ENCODE measurements at places on chromosomes 2 and 18.
A peak's percentile ranks its signal among the peaks of the same experiment; 100 is the strongest.

GRCh38 chr2:65053199-65053598 is 3.0 kb upstream of the CEP68 start:
- peak; percentile 45 for DNase-seq

GRCh38 chr2:238938401-238939055 is 90.6 kb downstream of the TWIST2 start:
- no peak for DNase-seq

DNA sequence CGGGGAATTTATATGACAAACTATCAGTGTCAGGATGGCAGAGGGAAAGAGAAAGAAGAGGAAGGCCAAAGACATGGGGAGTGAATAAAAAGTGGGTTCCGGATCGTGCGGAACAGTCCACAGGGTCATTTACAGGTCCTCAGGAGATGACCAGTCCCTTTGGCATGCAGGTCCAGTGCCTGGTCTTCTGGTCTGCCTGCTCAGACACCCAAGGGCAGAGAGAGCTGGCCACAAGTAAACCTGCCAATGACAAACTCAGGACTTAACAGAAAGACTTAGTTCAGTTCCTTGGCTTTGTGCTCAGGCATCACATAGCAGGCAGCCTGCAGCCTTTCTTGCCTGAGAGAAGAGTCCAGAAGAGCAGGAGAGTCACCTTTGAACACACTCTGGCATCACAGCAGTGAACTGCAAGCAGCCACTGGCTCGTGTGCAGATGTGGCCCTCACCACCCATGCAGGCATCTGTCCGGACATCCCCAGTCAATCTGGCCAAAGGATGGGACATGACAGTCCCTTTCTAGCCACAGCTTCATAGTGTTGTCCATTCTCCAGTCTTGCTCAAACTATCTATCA is 14.0 kb downstream of the TMEM127 start:
- no peak for DNase-seq

GRCh38 chr2:191929288-191929687 is 82.4 kb upstream of the CAVIN2 start:
- DNase-seq = no peak

- no peak for DNase-seq
Measured at GRCh38 chr2:27296481-27296880, 11.8 kb downstream of the UCN start.

DNA sequence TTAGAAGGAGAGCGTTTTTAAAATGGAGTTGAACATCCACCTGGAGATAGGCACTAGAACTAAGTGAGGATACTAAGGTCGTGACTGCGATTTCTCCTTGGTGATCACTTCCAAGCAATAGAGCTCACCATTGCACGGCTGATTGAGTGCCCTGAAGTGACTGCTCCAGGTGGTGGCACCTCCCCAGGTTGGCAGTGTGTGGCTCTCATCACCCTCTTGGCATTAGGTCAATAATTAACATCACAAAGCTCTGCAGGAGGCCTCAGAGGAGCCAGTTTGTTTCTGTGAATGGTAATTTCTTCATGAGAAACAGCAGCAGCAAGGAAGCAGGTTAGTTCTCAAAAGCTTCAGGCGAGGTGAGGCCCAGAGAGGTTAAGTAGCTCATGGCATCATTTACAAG is 259.6 kb downstream of the CLIP4 start:
- no peak for DNase-seq

GRCh38 chr2:85255813-85256594 is 71.8 kb downstream of the TGOLN2 start:
- DNase-seq = no peak

DNA sequence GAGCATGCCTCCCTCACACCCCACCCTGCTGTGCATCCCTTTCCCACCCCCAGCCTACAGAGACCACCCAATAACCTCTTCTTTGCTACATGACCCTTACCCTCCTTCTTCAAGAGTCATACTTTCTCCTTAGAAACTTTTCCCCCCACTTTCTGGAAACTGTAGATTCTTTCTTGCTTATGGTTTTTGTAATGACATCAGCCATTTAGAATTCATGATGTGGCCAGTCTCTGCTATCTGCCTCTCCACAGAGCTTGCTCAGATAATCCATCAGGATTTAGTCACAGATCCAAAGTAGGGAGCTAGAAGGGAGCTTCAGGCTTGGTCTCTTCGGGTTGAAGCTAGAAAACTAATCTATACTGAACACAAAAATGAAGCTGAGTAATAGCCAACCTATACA is 36.5 kb downstream of the GALM start:
- DNase-seq = no peak

GRCh38 chr2:214185546-214185945 is 225.3 kb upstream of the VWC2L start:
- DNase-seq = no peak

- DNase-seq = no peak
Measured at GRCh38 chr2:55932843-55933242, 9.3 kb upstream of the EFEMP1 start.

- no peak for DNase-seq
Measured at GRCh38 chr2:240809276-240809675, 10.7 kb downstream of the KIF1A start.

DNA sequence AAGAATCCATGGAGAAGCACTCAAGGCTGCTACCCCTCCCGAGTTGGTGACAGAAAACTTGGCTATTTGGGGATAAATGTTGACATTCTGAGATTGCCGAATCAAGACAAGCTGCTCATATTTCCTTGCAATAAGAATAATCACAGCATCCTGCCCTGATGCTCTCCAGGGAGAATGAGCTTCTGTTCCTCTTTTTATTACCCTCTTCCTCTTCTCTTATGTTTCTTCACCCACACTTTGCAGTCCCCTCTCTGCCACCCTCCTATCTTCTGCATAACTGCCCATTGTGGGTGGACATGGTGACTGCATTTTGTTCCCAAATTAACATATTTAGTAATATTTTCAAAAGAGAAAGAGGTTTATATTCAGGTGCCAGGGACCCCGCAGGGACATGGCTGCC is 11.9 kb upstream of the MSGN1 start:
- DNase-seq = no peak

DNA sequence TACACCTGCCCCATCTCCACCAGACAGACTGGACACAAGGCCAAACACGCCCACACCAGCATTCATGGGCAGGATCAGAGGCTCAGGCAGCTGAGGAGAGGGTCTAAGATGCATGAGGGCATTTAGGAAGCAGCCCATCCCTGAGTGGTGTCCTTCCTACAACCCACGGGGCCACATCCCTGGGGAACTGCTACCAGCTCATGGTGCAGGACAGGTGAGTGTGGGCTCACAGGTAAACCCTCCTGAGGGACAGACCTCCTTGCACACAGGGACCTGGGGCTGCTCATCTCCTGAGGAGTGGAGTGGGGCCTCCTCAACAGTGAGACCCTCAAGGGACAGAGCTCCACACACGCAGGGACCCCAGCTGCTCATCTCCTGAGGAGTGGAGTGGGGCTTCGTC is 14.6 kb downstream of the PARD6G start:
- no peak for DNase-seq

GRCh38 chr2:112004253-112004645 is 50.8 kb upstream of the TMEM87B start:
- no peak for DNase-seq

DNA sequence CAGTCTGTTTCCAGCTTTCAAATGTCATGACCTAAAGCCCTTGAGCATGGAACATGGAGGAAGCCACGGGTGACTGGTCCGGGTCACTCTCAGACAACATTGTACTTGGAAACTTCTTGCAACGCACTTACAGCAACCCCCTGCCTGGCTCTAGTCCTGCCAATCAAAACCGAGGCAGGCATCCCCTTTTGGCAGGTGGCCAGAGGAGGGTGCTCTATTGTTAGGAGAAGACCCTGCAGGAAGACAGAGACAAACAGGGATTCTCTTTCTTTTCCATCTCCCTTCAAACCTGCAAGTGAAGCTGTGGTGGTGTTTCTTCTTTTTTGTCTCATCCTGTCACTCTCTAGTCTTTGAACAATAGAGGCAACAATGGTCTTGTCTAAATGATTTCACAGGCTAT is 667.2 kb downstream of the ZEB2 start:
- DNase-seq = no peak

GRCh38 chr2:20868377-20868776 is 45.5 kb upstream of the LDAH start:
- peak; percentile 44 for DNase-seq

GRCh38 chr2:191384829-191385228 is 139.6 kb downstream of the MYO1B start:
- no peak for DNase-seq

DNA sequence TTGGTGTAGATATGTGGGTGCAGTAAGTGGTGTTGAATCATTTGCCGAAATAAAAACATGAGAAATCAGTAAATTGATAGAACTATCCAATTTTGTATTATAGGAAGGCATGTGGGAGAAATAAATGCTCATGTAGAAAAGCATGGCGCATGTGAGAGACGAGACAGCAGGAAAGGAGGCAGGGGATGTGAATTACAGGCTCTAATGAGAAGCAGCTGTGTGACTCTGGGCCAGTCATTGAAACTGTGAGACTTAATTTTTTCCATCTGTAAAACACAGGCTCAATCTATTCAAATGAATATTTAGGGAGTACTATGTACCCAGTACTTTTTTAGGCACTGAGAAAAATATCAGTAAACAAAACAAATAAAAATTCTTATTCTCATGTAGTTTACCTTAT is 42.6 kb upstream of the MAP3K20 start:
- DNase-seq = no peak
